ENCODE measurements at places on chromosomes 12 and 14.
A peak's percentile ranks its signal among the peaks of the same experiment; 100 is the strongest.

GRCh38 chr12:118773956-118774723, 207.2 kb upstream of the SRRM4 start:
- DNase-seq, result no peak

GRCh38 chr12:6279256-6279628, 31.2 kb upstream of the PLEKHG6 start:
- no peak for DNase-seq

GRCh38 chr12:108090107-108090899, 38.8 kb upstream of the WSCD2 start:
- no peak for DNase-seq

DNA sequence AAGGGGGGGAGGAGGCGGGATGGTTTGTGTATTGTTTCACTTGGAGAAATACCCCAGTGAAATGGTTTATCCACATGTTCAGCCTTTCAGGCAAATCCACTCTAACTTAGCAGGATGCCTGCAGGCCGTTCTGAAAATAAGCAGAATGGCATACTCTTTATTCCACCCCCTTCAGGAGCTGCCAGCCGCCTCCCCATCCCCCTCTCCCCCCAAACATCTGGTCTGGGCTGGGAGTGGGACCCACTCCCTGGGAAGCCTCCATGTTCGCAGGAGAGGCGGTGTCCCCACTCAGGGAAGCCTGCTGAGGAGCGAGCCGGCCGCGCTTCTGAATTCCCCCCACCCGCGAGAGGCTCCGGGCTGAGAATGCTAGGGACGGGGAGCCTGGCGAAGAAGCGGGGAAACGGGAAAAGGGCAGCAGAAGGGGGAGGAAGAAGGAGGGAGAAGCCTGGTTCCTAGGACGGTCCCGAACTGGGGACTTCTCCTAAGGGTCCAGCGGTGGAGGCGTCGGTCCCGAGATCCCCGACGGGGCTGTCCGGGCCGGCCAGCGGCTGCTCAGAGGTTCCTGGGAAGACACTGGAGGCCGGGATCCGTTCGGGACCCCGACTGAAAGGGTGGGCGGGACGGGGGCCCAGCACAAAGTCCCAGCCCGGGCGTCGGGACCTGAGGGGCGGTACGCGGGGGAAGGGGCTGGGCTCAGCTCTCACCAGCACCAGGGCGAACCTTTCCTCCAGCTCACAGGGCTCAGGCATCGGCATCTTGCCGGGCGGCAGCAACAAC, 666 bp downstream of the FMNL3 start:
- no peak for DNase-seq

- no peak for DNase-seq
Observed at GRCh38 chr12:132185705-132186104, 41.4 kb downstream of the NOC4L start.

- DNase-seq, result no peak
Observed at GRCh38 chr12:116929885-116930284, 19.1 kb downstream of the FBXW8 start.

GRCh38 chr14:101737414-101738339, 23.8 kb upstream of the PPP2R5C start:
- DNase-seq, result no peak

GRCh38 chr12:117046011-117046369, 53.2 kb downstream of the TESC start:
- peak; percentile 25 for DNase-seq

DNA sequence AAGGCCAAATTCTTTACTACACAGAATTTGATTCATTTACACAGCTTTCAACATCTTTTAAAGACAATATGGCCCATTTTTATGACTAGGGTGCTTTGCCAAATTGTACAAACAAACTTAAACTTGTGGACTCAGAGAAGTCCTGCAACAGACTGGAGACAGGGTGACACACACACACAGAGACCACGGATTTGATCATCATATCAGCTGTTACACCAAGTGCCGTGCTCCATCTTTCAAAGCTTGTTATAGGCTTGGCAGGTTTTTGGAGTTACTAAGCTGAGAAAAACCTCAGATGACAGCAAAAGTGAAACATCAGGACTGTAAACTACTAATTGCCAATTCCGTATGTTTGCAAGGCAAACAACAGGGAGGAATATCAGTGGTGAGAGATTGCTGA, 811.7 kb downstream of the GALC start:
- DNase-seq, result no peak

GRCh38 chr14:81802341-81802740, 268.7 kb upstream of the SEL1L start:
- no peak for DNase-seq

GRCh38 chr12:82411546-82412230, 53.4 kb downstream of the METTL25 start:
- no peak for DNase-seq

DNA sequence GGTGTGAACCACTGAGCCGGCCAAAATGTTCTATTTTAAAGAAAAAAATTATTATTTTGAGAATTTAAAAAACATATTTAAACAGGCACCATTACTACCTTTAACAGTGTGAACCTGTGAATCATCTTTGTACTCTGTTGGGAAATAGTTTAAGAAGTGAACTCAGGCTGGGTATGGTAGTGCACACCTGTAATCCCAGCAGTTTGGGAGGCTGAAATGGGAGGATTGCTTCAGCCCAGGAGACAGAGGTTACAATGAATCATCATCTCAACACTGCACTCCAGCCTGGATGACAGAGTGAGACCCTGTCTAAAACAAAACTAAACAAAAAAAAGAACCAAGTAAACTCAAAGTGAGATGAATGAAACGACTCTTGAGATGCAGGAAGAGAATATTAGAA, 3.1 kb upstream of the WDR89 start:
- DNase-seq, result no peak

DNA sequence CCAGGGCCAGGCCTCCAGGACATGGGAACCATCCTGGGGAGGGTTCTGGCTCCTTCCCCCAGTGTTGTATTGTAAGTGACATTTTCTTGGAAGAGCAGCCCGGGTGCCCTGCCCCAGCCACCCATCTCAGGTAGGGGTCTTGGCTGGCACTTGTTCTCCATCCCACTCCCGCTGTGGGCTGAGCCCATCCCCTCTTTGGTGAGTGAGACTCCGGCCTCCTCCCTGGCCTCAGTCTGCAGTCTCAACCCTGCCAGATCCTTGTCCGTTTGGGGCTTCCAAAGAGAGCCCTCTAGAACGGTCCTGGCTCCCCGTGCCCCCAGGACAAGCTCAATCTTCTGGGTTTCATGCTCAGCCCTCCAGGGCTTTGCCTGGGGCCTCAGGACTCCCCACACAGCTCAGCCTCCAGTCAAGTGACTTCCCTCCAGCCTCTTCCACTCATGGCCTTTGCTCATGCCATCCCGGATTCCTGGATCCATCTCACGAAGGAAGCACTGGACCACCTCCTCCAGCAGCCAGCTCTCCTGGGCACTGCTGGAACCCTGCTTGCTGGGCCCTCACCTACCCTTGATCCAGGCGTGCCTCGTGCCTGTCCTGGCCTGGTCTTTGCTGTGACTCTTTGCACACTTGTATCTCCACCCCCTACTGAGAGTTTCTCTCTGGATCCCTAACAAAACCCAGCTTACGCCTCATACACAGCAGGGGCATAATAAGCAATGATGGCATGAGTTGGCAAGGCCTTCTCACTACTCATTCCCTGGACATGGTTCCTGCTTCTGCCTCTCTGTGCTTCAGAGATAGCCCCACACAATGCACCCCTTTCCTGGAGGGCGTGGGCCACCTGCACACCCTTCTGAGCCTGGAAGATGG, 297.4 kb upstream of the RTL1 start:
- DNase-seq, result no peak
